Pons (tissue), 1 donor: ENCODE measurements at places on chromosomes 16 and 17.

DNA sequence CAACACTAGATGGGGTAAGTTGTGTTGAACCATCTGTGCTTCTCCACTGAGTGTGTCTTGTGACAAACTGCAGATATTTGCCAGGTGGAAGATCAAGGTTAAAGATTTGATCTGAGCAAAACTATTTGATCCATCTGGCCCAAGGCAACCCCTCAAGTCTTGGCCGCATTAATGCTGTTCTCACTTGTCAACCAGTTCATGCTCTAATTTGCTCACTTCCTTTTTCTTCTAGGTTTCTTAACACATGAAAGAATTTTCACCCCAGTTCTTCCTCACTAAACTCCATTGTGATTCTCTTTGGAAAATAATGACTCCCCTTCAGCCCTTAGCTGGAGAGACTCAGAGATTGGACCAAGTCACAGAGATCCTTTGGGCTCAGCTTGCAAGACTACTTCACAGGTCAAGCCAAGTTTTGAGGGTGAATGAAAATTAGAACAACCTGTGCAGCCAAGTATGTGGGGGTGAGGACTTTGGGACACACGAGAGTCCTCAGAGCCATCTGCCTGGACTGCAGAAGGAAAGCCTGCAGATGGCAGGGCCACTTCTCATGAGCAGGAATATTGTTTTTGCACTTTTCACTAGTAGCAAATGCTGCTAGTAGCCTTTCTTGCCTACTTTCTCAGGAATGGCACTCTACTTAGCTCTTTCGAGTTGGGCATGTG lies 166.5 kb downstream of the AXIN2 start:
- DNase-seq = peak; percentile 12

GRCh38 chr16:10297341-10298006 lies 88.4 kb upstream of the ATF7IP2 start:
- DNase-seq = peak; percentile 84

GRCh38 chr17:17204041-17204591 lies 2.0 kb downstream of the PLD6 start:
- peak; percentile 83 for DNase-seq

- no peak for DNase-seq
Measured at GRCh38 chr17:9755083-9755482, 36.3 kb downstream of the DHRS7C start.

DNA sequence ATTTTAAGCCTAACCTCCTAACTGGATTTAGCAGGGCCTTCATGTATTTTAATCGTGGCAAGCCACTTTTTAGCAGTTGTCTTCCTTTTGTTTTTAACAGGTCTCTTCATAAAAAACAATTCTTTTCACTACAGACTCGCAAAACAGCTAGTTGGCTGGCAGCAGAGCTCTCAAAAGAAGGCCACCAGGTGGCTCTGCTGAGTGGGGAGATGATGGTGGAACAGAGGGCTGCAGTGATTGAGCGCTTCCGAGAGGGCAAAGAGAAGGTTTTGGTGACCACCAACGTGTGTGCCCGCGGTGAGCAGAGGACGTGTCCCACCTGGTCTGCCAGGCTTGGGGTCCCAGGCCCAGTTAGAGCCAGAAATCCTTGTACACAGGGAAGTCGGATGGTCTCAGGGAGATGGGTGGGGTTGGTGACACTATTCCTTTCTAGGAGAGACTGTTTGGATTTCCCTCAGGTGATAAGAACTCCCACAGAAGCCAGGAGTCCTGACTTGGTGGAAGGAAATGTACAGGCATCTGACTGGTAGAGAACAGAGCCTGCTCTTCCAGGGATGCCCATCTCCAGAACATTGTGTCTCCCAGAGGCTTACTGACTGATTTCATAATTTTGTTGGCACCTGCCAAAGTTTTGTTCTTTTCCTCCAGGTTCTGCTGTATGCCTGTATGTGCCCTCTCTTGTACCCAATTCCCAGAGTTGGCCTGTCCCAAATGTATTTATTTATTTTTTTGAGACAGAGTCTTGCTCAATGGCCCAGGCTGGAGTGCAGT lies 14.9 kb upstream of the DDX19A start:
- DNase-seq = no peak

- no peak for DNase-seq
Measured at GRCh38 chr16:10987361-10988163, 43.2 kb downstream of the CLEC16A start.

DNA sequence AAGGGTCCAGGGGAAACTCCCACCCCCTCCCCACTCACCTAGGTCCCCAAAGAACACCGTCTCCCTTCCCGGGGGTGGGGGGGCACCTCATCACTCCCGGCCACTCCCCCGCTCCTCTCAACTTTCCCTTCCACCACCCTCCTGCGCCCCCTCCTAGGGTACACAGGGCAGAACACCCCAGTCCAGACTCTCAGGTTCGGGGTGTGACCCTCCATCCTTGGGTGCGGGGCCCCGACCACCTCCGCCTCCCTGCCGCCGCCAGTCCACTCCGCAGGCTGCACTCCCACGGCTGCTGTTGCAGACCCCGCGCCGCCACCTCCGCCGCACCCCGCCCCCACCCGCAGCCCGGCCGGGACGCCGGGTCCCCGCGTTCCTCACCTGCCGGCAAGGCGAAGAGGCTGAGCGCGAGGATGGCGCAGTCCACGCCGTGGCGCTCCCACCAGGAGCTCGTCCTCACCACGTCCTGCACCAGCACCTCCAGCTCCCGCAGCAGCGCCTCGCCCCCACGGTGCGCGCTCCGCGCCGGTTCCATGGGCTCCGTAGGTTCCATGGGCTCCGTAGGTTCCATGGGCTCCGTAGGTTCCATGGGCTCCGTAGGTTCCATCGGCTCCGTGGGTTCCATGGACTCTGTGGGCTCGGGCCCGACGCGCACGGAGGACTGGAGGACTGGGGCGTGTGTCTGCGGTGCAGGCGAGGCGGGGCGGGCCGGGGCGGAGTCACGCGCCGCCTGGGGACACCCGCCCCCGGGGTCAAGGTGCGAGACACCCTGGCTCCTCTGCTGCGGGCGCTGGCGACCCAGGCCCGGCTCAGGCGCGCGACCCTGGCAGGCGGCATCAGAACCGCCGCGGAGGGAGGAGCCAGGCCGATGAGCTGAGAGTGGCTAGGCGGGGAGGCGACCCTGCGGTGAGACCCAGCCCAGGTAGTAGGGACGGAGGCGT lies at the start of gene FADS6:
Gene FADS6 (minus strand): TSS at position 660 of the 938 bp plus-strand sequence. CDS start 38 bp downstream, at position 622.
- no peak for DNase-seq

GRCh38 chr17:50332196-50332595 lies 13.7 kb upstream of the XYLT2 start:
- no peak for DNase-seq

DNA sequence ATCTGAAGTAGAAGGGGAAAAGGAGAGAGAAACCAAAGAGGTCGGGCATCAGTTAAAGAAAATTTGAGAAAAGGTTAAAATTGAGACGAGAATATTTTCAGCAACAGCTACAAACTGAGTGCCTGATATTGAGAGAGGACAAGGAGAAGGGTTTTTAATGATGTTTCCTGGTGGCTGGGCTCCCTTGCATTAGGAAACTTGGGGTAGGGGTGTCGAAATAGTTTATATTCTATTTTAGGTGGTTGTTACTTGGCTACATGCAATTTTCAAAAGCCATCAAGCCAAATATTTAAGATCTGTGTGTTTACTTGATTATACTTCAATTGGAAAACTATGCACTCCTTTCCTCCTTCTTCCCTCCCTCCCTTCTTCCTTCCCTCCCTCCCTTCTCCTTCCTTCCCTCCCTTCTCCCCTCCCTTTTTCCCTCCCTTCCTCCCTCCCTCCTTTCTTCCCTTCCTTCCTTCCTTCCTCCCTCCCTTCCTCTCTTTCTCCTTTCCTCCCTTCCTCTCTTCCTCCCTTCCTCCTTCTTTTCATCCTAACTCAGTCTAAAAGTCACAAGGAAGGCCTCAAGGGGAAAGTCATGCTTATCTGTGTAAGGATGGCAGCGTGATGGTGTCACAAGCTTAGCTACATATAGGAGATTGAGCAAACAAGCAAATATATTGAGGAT lies 1.8 kb upstream of the APOH start:
- no peak for DNase-seq

GRCh38 chr17:37322826-37323561 lies 52.8 kb upstream of the C17orf78 start:
- peak; percentile 53 for DNase-seq

GRCh38 chr16:75219088-75219487 lies 300 bp downstream of the CTRB1 start:
- no peak for DNase-seq

GRCh38 chr17:76160896-76161528 lies 20.0 kb upstream of the FOXJ1 start:
- no peak for DNase-seq

DNA sequence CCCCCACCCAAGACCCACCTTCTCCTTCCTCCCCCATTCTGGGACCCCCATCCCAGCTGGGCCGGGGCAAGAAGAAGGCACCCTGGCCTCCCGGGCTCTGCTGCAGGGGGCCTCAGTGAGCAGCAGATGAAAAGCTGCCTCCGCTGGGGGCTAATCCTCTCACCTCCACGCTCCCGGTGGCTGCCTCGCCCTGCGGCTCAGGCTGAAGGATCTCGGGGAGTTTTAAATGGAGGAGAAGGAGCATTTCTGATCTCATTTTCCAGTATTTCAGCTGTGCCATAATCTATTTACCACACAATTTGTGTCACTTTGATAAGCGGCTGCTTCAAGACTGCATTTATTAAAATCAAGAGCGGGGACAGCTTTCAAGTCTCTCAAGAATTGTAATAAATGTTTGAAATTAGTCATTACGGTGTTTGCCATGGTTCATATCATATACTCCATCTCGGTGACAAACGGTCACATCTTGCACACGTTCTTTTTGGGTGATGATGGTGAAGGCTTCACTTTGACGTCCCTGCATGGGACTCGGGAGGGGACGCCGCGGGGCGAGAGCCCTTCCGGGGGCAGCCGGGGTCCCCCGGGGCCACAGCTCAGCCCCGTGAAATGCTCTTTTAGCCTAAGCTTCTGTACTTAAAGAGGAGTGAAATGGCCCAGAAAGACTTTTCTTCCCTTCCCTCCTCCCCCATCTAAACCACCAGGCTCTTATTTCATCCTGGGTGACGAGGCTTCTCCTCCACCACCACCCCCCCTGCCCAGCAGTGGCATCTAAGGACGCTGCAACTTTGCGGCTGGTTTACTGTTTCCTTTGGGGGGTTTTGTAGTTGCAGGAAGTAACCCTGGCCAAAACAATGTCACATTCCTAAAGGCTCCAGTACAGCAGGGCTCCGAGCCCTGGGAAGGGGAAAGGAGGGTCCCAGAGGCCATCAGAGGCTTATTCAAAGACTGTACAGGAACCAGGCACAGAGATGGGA lies 313.1 kb upstream of the TNRC6C start:
- no peak for DNase-seq

- DNase-seq = no peak
Measured at GRCh38 chr16:48537275-48537674, 72.7 kb downstream of the N4BP1 start.

- no peak for DNase-seq
Measured at GRCh38 chr17:48718761-48719641, 3.3 kb downstream of the PRAC1 start.

DNA sequence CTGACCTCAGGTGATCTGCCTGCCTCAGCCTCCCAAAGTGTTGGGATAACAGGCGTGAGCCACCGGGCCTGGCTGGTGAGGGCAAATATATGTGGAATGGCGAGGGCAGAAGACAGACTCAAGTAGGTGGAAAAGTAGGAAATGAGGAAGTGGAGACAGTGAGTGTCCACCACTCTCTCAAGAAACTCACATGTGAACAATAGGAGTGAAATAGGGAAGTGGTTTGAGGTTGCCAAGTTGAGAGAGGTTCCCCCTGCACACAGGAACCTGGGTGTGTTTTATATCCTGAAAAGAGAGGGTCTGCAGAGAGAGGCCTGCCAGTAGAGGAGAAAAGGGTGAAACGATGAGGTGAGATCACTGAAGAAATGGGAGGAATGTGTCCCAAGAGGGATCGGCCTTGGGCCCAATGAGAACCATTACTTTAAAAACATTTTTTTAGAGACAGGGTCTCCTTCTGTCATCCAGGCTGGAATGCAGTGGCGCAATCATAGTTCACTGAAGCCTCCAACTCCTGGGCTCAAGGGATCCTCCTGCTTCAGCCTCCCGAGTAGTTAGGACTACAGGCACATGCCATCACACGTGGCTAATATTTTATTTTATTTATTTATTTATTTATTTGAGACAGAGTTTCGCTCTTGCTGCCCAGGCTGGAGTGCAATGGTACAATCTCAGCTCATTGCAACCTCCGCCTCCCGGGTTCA lies 17.1 kb upstream of the CORO1A start:
- peak; percentile 74 for DNase-seq

- no peak for DNase-seq
Measured at GRCh38 chr17:68601565-68602288, 560 bp upstream of the FAM20A start.
